ENCODE measurements at places on chromosomes 11 and 22. TPM values are rescaled to one million over a fixed set of nuclear protein-coding genes. Genes with fewer than 3 reads are reported as not detected.

DNA sequence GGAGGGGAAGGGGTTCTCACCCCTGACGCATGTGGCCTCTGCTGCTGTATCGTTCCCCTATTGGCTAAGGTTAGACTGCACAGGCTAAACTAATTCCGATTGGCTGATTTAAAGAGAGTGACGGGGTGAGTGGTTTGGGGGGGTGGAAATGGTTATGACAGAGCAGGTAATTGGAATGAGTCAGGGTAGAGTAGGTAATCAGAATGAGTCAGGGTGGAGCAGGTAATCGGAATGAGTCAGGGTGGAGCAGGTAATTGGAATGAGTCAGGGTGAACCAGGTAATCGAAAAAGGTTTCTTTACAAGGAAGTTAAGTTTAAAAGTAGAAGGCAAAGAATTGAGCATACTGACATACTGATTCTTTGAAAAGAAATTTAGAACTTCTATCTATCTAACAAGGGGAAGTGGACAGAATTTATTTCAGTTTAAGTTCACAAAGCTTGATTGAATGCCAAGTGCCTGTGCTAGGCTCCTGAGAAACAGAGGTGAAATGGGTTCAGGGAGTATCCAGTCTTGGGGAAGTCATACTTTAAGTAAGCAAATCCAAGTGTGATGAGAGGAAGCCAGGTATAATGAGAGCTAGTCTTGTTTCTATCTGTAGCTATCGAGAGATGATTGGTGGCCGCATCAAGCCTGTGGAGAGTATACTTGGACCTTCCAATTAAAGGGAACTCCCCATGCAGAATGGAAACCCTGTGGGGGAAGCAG lies 58.0 kb downstream of the C11orf91 start:
- no peak for DNase-seq

DNA sequence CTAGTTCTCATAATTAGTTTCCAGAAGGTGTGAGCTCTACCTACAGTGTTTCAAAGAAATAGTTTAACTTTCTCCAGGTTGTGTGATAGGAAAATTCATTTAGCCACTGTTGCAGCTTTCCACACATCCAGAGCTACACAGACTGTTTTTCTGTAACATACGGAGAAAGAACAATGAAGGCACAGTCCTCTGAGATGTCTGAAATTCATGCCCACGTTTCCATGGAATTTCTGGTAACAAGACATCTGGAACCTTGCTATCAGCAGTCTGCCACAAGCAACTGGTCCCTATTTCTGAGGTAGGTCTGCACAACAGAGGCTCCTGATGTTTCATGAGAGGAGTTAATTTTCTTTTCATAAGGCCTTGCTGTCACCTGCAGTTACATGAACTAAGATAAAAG lies 273.3 kb upstream of the C11orf87 start:
- no peak for DNase-seq

DNA sequence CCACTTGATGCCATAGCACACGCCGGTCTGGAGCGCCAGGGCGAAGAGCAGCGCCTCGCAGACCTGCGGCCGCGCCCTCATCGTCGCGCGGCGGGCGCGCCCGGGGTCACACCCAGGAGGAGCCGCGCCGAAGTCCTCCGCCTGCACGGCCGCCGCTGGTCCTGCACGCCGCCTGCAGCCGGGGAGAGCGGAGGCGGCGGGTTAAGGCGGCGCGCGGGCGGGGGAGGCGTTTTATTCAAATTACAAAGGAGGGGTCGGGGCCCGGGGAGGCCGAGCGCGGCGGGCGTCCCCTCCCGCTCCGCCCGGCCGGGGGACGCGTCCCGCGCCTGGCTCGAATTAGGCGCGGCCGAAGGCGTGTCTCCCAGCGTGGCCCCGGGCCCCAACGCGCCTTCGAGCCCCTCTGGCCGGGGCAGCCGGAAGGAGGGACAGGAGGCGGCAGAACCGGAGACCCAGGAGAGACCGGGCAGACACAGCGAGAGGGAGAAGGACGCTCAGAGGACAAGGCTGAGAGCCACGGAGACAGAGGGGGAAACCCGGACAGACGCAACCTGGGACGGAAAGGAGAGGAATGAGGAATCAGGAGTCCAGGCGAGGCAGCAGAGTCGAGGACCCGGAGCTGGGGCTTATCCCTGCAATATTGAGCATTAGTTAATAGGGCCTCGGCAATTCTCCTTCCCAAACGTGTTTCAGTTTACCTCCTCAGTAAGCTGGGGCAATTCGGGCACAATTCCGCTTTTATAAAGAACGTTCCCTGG lies at the start of gene WNT11:
TSS of gene WNT11 (minus strand) at position 176 of the 755 bp plus-strand sequence. CDS start at position 81, 95 bp downstream.
- DNase-seq = peak; percentile 66

GRCh38 chr11:107924306-107924705 lies 3.9 kb upstream of the RAB39A start:
- no peak for DNase-seq

The CEP126 gene
- 2.6 TPM for total RNA-seq
